Kidney glomerular epithelial cell (primary cell): ENCODE measurements at places on chromosomes 4 and X.

- no peak for DNase-seq
Observed at GRCh38 chr4:147326591-147326990, 154.3 kb upstream of the EDNRA start.

DNA sequence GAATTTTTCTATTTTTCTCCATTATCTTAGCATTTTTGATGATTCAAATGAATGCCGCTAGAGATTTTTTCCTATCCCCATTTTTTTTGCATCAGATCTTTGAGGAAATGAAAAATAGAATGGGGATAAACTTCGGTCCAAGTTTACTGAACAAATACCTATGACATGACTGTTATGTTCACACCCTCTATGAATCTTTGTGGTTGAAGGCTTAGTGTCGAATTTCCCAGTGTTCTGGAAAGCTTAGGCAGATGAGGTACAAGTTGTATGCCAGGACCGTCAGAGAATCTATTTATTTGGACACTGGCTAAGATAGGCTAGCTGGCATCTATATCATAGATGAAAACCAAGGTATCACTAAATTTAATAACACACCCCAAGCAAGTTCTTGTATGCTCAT lies 123.4 kb downstream of the SPCS3 start:
- DNase-seq: peak; percentile 8

- no peak for DNase-seq
Observed at GRCh38 chr4:52350926-52351325, 299.8 kb downstream of the SPATA18 start.

DNA sequence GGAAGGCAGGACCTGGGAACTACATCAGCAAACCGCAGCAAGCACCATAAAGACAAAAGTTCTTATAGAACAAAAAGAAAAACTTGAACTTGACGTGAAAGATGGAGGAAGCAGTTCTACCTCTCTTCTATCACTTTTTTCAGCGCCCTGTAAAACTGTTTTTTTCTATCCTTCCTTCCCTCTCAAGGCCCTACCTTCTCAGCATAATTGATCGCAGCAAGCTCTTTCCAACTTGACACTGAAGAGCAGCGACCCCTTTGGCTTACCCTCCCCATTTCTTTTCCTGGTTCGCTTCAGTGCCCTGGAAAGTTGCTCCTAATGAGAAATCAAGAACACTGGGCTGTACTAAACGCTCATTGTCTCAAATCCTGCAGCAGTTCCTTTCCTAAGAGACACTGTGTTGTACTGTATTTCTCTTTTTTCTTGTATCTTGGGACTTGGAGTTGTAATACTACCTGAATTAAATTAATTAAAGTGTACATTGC lies 150.6 kb upstream of the SLC4A4 start:
- peak; percentile 55 for DNase-seq

GRCh38 chrX:16018291-16018690 lies 105.1 kb upstream of the GRPR start:
- no peak for DNase-seq

GRCh38 chr4:92163348-92163747 lies 140.4 kb upstream of the GRID2 start:
- no peak for DNase-seq

DNA sequence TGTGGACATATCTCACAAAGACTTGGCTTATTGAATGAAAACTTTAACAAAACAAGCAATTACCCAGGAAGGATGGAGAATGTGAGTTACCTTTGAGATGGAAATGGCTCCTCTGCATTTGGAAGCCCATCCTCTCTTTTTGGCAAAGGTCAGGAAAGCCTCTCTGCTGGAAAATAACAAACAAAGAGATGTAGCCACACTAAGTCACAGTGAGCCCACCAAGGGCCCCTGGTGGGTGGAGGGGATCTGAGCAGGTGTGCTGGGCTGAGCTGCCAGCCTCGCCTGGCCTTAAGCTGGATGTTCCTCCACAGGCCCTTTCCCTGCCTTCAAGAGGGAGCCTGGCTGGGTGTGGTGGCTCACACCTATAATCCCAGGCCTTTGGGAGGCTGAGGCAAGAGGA lies 269.2 kb downstream of the HNRNPD start:
- no peak for DNase-seq

DNA sequence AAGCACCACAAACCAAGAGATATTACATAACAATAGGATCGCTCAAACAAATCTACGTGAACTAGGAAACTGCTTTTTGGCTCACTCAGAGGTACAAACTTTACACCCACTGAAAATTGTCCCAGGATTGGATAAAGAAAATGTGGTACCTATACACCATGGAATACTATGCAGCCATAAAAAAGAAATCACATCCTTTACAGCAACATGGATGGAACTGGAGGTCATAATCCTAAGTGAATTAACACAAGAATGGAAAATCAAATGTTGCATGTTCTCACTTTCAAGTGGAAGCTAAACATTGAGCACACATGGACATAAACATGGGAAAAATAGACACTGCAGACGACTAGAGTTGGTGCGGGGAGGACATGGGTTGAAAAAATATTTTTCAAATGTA lies 207.8 kb downstream of the CBR4 start:
- no peak for DNase-seq

- peak; percentile 88 for DNase-seq
Observed at GRCh38 chr4:3369781-3370674, 71.7 kb upstream of the HGFAC start.

GRCh38 chr4:184358521-184359232 lies 115.7 kb downstream of the IRF2 start:
- no peak for DNase-seq
